ENCODE measurements at places on chromosomes 12 and 14. TPM values are rescaled to one million over a fixed set of nuclear protein-coding genes. Genes with fewer than 3 reads are reported as not detected.

CAPZA3 gene
- 0.35 TPM for total RNA-seq

ASPG gene
- 0.51 TPM for total RNA-seq

HOXC13 gene
- total RNA-seq: not detected

A2M gene
- total RNA-seq: 305 TPM

TPH2 gene
- not detected for total RNA-seq

AQP2 gene
- total RNA-seq: not detected

SMOC1 gene
- total RNA-seq: 0.59 TPM

ABCC9 gene
- 109 TPM for total RNA-seq

MEG3 gene
- 195 TPM for total RNA-seq

LTB4R2 gene
- 1.0 TPM for total RNA-seq

MYO1H gene
- total RNA-seq: not detected

HVCN1 gene
- total RNA-seq: 18.1 TPM

RILPL2 gene
- 5.0 TPM for total RNA-seq

SLC25A47 gene
- not detected for total RNA-seq

PSMA6 gene
- total RNA-seq: 114 TPM

LHX5 gene
- not detected for total RNA-seq

KRT86 gene
- 0.35 TPM for total RNA-seq

DBX2 gene
- not detected for total RNA-seq

FLVCR2 gene
- total RNA-seq: 2.3 TPM

TPPP2 gene
- total RNA-seq: 0.67 TPM

AKAP5 gene
- total RNA-seq: 5.3 TPM

BEGAIN gene
- 2.6 TPM for total RNA-seq

ADGRD1 gene
- 13.5 TPM for total RNA-seq

AVPR1A gene
- 59.9 TPM for total RNA-seq

ST8SIA1 gene
- total RNA-seq: 11.2 TPM

KRT84 gene
- not detected for total RNA-seq

SIX6 gene
- not detected for total RNA-seq

CSRP2 gene
- total RNA-seq: 32.0 TPM

All from uterus (tissue), 4 donors.